Left renal pelvis (tissue), 4 donors: ENCODE measurements at places on chromosomes 4 and X. TPM values are rescaled to one million over a fixed set of nuclear protein-coding genes. Genes with fewer than 3 reads are reported as not detected.

Gene SHOX
- polyA plus RNA-seq, result 0.25 TPM

Gene ATP5ME
- 248 TPM for polyA plus RNA-seq

Gene CT55
- 0.20 TPM for polyA plus RNA-seq

Gene FGFBP2
- polyA plus RNA-seq, result not detected

Gene ARX
- not detected for polyA plus RNA-seq

Gene NUP62CL
- polyA plus RNA-seq, result 11.3 TPM

Gene ZFYVE28
- polyA plus RNA-seq, result 2.4 TPM

Gene NDNF
- polyA plus RNA-seq, result 73.7 TPM

Gene KIF4A
- polyA plus RNA-seq, result 14.1 TPM

Gene FRMPD3
- 0.33 TPM for polyA plus RNA-seq

Gene NR0B1
- not detected for polyA plus RNA-seq

Gene TRIML2
- polyA plus RNA-seq, result 0.29 TPM

GRCh38 chrX:362937-363620 is 23.6 kb downstream of the PPP2R3B start:
- DNase-seq, result no peak

- DNase-seq, result no peak
These were observed 407.3 kb downstream of the PCDH18 start for GRCh38 chr4:137125011-137125410.

GRCh38 chrX:6695717-6696116 is 160.8 kb upstream of the VCX3A start:
- DNase-seq, result no peak

- DNase-seq, result no peak
These were observed 188.1 kb upstream of the FAM241A start for GRCh38 chr4:111957116-111957515.

GRCh38 chrX:39896951-39897740 is 200.6 kb downstream of the BCOR start:
- no peak for DNase-seq

DNA sequence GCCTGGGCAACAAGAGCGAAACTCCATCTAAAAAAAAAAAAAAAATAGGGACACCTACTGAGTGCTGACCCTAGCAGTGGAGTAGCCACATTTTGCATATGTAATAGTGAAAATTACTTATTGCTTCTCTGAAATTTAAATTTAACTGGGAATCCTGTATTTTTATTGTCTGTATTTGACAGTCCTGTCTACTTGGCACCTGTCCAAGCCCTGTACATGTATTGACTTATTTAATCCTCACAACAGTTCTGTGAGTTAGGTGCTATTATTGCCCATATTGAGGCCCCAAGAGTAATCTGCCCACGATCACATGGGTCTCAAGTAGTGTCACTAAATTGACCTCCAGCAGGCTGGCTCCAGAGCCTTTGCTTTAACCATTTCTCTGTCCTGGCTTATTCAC is 81.6 kb downstream of the WDR19 start:
- DNase-seq, result no peak

GRCh38 chr4:81314196-81314896 is 99.3 kb upstream of the PRKG2 start:
- DNase-seq, result peak; percentile 87

- DNase-seq, result no peak
These were observed 46.9 kb upstream of the SLC25A4 start for GRCh38 chr4:185096032-185096653.

DNA sequence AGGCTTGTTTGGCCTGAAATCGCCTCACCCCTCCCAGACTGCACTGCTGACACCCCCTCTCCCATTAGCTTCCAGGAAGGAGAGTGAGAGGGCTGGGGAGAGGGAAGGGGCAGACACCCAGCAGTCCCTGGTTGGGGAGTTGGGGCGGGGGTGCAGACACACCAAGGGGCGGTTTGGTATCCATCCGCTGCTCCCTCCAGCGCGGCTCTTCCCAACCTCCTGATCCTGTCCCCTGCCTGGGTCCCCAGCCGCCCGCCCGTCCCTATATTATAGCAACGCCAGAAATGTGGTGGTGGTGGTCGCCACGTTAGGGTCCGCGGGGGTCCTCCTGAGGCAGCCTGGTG is 24.9 kb downstream of the GPRASP3 start:
- no peak for DNase-seq

GRCh38 chr4:155403886-155404285 is 27.1 kb upstream of the MAP9 start:
- no peak for DNase-seq

DNA sequence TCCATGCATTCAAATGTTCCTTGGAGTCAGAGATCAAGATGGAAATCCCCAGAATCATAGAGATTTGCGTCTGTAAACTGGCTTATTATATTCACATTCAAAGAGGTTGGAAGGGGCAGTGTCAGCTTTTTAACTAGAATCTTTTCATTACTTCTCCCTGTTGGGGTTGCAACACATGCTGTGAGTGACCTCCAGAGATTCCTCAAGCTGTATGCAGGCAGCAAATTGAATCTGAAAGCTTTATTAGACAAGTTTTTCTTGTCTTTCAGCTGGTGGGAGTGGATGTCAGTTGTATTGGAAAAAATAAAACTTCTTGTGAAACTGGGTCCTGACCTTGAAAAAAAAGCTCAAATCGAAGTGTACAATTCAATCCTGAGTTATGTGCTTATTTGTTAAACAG is 736.5 kb upstream of the FTHL17 start:
- DNase-seq, result no peak

GRCh38 chr4:37393889-37394288 is 149.3 kb downstream of the NWD2 start:
- DNase-seq, result no peak

DNA sequence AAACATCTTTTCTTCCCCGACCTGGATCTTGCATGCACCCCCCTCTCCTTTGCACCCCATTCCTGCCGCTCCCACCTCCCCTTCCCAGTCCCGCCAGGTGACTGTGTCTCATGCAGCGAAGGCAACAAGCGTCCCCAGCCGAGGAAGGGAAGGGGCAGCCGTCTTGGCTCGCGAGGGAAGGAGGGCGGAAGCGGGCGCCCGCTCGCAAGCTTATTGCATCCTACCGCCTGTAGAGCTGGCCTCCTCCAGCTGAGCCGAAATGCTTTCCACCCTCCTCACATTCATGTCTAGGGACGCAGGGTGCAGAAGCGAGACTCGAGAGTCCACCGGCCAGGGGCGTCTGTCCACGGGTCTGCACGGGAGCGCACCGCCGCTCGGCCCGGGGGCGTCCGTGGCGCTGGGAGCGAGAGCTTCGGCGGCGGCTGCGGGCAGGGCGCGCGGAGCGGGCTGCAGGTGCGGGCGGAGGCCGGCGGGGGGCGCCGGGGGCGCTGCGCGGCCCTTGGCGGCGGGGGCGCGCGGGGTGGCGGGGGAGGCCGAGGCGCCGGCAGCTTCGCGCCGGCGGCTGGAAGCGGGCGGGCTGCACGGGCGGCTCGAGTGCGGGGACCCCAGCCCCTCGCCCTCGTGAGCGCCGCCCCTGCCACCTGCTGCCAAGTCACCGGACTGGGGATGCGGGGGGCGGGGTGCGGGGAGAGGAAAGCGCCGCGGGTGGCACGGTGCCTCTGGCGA is at the start of gene KCNIP4:
Gene KCNIP4, minus strand, starts transcription at position 426 of the 726 bp plus-strand sequence.
- DNase-seq, result peak; percentile 31

DNA sequence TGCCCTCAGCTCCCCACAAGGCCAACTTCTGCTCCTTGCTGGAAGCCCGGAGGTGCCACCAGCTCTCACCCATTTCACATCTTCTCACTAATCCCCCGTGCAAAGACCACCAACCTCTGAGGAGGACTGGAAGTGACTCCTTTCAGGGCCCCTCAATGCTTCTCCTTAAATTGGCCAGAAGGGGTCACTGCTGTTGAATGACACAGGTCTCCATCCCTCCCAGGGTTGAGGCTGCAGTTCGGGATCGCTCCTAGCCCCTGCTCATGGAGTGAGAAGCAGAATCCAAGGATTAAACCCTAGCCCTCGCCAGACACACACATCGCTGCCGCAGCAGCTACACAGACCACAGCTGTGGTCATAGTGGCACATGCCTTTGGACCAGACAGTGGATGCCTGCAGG is 279.5 kb upstream of the TAPT1 start:
- no peak for DNase-seq

GRCh38 chrX:10676235-10676957 is 56.0 kb upstream of the MID1 start:
- no peak for DNase-seq

GRCh38 chr4:44056721-44057151 is 391.9 kb downstream of the KCTD8 start:
- no peak for DNase-seq

GRCh38 chrX:41923978-41924683 is 777 bp upstream of the CASK start:
- no peak for DNase-seq

DNA sequence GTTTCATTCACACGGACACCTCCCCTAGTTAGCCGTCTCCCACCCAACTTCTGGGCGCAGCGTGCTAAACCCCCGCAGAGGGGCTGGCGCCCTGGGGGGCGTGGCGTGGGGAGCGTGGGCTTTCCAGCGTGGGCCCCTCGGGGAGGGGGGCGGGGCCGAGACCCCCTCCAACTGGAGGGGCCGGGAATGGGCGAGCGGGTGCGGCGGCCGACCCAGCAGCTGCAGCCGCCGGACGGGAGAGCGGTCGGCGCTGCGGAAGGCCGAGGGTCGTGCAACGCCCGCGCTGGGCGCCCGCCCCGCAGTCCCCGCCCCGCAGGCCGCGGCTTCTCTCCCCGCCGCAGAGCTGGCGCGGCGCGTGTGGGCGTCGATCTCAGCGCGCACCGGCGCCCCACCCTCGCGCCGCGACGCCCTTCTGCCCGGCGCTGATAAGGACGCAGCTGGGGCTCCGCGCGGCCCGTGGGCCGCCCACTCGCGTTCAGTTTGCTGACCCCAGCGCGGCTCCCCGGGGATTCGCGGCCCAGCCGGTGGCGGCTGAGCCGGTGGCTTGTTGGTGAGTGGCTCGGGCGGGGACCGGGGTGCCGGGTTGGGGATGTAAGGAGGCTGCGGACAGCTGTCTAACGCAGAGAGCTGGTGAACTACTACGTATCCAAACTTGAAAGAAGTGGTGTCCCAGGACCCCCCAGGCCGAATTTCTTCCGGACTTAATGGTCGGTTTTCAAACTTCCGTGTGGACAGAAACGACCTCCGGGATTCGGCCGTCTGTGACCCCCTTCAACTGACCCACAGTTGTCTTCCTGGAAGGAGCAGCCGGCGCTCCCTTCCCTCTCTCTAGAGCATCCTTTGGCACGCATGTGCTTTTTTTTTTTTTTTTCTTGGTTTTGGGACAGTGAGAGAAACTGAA is 1.5 kb downstream of the FHDC1 start:
- DNase-seq, result no peak

DNA sequence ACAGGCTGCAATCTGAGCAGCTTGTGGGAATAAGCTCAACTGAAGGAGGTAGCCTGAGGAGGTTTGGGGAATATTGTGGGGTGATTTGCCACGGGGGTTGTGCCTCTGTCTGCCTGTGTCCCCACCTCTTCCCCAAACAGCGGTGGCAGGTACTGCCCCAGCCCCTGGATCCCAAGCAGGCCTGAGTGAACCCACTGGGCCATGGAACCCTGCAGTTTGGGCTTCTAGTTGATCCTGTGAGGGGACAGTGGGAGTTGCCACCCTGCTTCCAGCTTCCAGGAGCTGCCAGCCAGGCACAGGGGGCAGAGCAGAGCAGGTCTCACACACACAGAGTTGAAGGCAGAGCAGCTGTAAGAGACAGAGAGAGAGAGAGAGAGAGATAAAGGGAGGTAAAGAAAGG is 97.4 kb downstream of the PJA1 start:
- no peak for DNase-seq

DNA sequence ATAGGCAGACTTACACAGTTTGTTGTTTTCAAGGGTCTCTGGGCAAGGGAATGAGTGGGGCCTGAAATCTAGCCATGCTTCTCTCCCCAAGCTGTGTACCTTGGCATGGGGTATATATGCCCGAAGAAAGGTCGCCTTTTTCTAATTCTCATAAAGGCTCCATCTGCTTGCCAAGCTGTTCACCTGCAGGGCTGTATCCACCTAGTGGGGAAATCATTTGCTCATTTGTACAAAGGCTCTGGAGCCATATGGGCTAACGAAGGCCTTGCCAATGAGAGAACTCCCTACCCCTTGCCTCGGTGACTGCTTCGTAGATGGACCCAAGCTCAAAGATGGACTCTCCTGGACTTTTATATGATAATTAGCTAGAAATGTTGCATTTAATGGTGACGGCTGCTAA is 1097.0 kb downstream of the PDHA2 start:
- DNase-seq, result no peak

DNA sequence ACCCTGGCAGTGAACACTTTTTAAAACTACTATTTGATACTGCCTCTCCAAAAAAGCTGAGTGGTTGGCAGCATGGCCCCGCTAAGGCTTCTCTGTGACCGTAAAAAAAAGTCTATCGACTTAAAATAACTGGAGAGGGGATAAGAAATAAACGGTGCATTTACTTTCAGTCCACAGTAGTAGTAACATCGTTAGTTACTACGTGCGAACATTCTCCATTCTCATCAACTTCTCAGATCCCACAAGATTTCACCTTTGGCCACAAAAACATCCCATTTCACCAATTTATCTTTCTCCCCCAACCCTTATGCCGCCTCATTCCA is 524 bp upstream of the EXOSC9 start:
- DNase-seq, result no peak

GRCh38 chr4:21184788-21185187 is 484.5 kb downstream of the PACRGL start:
- no peak for DNase-seq

DNA sequence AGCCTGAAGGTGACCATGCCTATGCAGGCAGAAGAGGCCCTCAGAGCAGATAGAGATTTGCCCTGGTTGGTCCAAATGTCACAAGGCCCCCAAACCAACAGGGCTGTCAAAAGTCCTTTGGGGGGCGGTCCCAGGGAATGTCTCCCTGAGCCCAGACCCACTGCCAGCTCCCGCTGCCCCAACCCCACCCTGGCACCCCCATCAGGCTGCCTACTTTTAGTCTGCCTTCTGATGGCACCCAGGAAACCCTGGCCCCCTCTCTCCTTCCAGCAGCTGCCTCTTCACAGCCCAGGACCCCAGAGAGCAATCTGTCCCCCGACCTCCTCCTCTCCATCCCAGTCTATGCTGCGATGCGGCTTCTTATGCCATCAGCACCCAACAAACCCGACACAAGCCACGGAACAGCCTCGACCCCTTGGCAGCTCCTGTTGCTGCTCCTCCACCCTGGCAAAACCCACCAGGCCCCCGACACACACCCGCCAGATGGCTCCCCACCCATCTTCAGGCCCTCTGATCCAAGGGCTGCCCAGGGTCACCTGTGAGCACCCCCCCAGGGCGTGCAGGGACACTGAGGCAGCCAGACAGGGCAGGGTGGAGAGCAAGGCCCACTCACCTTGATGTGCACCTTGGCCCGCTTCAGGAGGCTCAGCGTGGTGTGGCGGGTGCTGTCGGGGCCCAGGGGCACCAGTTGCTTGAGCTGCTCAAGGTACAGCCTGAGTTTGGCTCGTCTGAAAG is 9.9 kb downstream of the MXD4 start:
- no peak for DNase-seq

DNA sequence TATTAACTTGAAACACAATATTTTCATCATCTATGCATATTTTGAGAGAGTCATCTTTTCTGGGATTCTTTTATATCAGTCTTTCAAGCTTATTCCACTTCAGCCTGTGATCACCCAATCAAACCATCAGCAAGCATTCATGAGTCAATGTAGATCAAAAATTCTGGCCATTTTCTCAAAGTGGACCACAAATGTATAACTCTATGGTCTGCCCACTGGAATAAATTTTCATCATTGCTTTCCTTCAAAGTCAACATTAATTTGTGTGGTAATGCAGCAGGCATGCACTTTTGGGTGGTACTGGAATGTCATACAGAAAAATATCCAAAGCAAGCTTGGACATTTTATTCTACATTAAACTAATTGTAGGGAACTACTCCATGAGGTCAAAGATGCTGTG is 1013.0 kb downstream of the STIM2 start:
- DNase-seq, result no peak
